T47D (cell line): ENCODE measurements at places on chromosomes 16 and 17.
A peak's percentile ranks its signal among the peaks of the same experiment; 100 is the strongest.

GRCh38 chr16:11642765-11643116, 25.5 kb upstream of the SNN start:
- DNase-seq = no peak

GRCh38 chr17:32523827-32524552, 37.2 kb downstream of the CDK5R1 start:
- no peak for DNase-seq

DNA sequence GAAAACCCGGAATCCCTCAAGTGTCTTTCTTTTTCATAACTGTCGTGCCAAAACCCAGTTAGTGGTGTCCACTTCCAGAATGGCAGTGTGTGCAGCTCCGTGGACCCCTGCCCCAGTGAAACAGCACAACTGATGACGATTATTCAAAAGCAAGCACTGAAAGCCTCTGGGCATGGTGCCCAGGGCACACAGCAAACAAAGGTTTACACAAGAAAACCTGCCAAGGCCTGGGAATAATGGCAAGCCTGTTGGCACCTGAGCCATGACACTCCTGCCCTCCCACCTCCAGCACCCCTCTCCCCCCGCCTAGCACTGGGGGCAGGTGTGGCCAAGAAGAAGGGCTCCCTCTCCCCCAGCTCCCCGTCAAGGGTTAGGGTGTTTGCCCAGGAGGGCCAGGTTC, 2.8 kb downstream of the PKMYT1 start:
- DNase-seq = peak; percentile 64

GRCh38 chr16:66275775-66276428, 90.6 kb upstream of the CDH5 start:
- DNase-seq = peak; percentile 83

GRCh38 chr16:4263504-4264436, 9.1 kb downstream of the TFAP4 start:
- peak; percentile 72 for DNase-seq
